ENCODE measurements at places on chromosomes 1 and 21. TPM values are rescaled to one million over a fixed set of nuclear protein-coding genes. Genes with fewer than 3 reads are reported as not detected.

PAPPA2 gene
- 0.59 TPM for polyA plus RNA-seq

KRTAP13-2 gene
- polyA plus RNA-seq = not detected

TNFRSF18 gene
- not detected for polyA plus RNA-seq

CNR2 gene
- not detected for polyA plus RNA-seq

POU3F1 gene
- polyA plus RNA-seq = 2.6 TPM

RPE65 gene
- polyA plus RNA-seq = not detected

KRTAP10-12 gene
- not detected for polyA plus RNA-seq

LDLRAD2 gene
- not detected for polyA plus RNA-seq

CRYBG2 gene
- 0.18 TPM for polyA plus RNA-seq

ERG gene
- polyA plus RNA-seq = not detected

SLC5A9 gene
- not detected for polyA plus RNA-seq

OR2L8 gene
- not detected for polyA plus RNA-seq

SPRR2G gene
- not detected for polyA plus RNA-seq

GUCA2A gene
- polyA plus RNA-seq = not detected

C1QTNF12 gene
- polyA plus RNA-seq = not detected

MOB3C gene
- 0.41 TPM for polyA plus RNA-seq

RBM11 gene
- 20.0 TPM for polyA plus RNA-seq

STIL gene
- 1.5 TPM for polyA plus RNA-seq

ATP6V1G3 gene
- polyA plus RNA-seq = not detected

RIMS3 gene
- polyA plus RNA-seq = 36.9 TPM

SEMA4A gene
- 38.4 TPM for polyA plus RNA-seq

KIAA0040 gene
- not detected for polyA plus RNA-seq

CCDC27 gene
- not detected for polyA plus RNA-seq

All from neural cell (in vitro differentiated cells).